ENCODE measurements at places on chromosomes 2 and 18.

- DNase-seq: no peak
Observed at GRCh38 chr2:28155086-28155485, 237.6 kb upstream of the FOSL2 start.

DNA sequence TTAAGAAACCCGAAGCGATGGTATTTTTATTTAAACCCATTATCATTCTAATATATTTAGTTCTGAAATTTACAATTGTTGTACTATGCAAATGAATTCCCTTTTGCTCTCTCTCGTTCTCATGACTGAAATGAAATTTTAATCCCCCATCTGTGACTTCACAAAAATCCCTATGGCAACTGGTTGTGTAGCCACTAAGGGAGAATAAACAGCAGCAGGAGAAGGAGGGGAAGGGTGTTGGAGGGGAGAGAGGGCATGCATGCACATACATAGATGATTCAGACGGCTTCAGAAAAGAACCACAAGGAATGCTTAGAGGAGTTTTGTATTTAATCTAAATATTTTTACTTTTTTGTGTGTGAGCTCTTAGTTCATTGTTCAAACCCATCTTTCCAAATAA, 36.8 kb downstream of the CPS1 start:
- no peak for DNase-seq

DNA sequence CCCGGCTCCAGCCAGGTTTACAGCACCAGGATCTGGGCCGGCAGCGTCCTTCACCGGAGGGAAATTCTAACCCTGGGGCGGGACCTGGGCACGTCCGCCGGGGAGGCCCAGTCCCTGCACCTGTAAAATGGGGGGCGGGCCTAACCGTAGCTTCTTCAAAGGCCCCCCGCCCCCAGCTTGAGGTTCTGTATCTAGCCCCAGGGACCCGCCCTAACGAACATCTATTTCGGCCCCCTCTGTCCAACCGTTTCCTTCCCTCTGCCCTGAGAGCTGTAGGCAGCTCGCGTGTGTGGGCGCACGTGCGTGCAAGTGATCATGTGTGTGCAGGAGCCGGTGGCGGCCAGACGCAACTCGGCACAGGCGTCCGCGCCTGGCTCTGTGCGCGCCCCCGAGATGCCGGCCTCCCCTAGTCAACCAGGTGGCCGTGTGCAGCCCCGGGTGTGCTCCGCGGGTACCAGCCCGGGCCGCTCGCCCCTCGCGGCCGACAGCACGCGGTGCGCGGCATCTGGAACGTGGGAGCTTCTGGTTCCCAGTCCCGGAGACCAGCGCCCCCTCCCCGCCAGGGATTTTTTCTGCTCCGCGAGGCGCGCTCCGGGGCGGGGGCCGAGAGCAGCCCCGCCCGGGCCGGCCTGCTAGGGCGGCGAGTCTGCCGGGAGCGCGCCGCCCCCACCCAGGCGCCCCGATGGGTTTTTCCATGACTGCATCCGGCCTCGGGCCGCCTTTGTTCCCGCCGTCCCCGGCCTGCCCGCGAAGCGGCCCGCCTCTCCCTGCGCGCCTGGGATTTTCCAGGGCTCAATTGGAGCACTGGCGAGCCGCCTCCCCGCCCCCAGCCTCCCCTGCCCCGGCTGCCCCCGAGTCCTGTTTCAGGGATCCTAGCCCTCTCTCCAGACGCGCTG, 21.2 kb downstream of the TEX44 start:
- DNase-seq: peak; percentile 33

DNA sequence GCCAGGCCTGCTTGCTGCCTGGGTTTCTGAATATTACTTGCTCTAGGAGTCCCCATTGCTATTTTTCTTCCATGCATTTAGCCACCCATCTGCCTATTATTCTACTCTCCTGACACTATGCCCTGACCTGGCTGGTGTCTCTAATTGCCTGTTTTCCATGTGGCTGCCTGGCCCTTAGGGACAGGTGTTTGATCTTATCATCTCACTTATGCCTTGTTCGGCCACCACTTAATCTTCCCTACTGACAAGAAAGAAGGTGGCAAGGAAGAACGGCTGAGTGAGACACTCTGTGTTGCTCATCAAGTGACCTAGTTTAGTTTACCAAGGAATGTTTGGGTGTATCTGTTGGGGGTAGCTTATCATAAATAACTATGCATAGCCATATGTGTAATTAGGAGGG, 50.4 kb upstream of the RAPH1 start:
- no peak for DNase-seq

All from stimulated activated CD4-positive, alpha-beta T cell treated with anti-CD3 and anti-CD28 coated beads, TNF-alpha, amount 100 ng/mL, for 1 hour (primary cell).